GM03348 (cell line): ENCODE measurements at places on chromosomes 7 and 10.

DNA sequence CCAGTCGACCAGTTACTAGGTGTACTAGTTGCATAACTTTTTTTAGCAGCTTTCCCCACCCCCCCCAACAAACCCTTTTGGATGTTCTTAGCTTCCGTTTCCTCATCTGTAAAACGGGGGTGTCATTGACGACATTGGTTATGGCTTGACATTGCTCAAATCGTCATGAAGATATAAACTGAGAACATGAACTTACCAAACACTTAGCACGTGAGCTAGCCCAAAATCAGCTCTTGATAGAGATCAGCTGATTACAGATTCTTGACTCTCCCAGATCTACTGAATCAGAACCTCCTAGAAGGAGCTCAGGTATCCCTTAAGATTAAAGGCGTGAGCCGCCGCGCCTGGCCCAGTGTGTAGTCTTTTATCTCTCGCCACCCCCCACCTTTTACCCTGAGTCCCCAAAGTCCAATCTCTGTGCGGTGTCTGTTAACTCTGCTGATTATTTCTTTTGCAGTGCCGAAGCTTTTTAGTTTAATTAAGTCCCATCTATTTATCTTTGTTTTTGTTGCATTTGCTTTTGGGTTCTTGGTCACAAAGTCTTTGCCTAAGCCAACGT, 1.0 kb upstream of the GNA12 start:
- no peak for DNase-seq

DNA sequence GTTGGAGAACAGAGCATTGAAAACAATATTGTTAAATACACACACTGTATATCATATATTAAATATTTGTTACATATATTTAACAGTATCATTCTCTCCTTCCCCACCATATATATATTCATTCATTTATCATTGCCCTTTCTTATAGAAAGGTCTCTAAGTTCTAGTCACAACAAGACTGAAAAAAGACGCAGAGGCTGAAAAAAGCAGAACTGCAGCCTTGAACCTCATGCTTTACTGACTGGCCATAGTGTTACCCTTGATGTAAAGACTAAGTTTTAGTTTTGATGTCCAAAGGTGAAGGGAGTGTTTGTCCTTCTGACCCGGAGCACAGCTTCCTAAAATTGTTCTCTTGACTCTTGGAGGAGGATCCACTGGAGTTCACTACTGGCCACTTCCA, 247.9 kb downstream of the PTEN start:
- DNase-seq: no peak

DNA sequence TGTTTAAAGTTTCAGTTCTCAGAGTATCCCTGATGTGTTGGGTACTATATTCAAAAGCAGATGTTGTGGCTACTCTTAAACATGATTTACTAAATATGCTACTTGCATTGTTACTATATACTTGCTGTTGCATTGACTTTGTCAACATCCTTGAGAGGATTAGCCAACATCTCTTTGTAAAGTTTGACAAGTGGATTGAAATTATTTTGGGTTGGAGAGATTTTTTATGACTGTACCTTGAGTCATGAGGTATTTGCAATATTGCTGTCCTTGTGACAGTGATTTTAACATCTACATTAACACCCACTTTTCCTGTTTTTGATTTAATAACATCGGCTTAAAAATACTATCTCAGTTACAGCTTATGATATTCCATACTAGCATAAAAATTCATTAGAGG, 31.9 kb downstream of the MRC1 start:
- no peak for DNase-seq

DNA sequence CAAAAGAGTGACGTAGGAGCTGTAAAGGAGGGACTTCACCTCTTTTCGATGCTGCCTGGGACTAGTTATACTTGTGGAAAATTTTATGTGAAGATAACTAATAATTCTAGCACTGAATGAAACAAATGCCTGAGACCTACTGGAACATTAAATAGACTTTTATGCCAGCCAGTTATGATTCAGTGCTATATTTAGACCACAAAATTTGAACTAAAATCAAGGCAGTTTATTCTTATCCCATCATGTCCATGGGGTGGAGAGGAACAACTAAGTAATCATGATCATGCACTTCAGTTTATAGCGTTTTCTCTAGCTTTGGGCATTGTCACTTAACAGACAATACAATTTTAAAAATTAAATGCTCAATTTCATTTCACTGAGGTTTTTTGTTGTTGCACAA, 76.7 kb downstream of the ZEB1 start:
- peak; percentile 22 for DNase-seq

DNA sequence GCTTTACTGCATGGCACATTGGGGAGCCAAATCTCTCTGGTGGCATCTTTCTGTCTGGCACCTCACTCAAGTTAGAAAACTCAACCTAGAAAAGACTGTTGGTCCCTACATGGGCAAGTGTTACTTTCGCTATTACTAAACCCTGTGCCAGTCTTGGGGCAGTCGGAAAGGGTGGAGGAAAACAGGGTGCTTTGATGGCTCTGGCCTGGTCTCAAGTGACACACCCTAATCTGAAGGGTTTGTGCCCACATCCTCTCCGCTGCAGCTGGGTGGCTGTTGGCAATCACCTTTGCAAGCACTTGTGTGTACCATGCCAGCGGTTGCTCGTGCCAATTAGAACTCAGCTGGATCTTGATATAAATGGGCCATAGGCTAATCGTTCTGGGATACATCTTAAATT, 159.8 kb upstream of the ITGB1 start:
- DNase-seq: no peak

DNA sequence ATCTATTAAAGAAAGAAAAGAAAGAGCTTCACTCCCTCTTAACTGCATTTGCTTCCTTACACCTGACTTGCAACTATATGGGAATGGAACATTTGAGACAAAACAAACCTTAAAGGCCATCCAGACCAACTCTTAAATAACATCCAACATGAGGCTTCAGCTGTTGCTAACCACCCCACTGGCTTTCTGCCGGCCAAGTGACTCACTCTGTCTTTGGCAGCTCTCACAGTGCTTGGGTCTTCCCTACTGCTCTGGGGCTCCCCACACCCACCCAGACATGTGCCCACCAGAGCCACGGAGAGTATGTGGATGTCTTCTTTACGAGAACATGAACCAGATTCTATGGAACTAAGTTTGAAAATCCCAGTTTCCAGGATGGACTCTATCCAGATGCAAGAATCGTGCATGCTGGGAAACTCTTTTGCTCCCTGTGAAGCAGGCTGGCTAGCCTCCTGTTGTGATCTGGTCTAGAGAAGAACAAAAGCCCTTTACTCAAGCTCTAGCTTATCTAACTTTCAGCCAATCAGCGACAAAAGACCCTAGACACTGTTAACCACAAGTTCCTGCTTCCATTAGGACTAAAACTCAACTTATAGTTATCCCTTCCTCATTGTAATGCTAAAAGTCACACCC, 245.7 kb downstream of the TCERG1L start:
- DNase-seq: no peak

- DNase-seq: no peak
Observed at GRCh38 chr7:49855281-49855980, 82.0 kb downstream of the VWC2 start.

GRCh38 chr7:46315891-46316290, 394.8 kb upstream of the IGFBP3 start:
- DNase-seq: peak; percentile 68

DNA sequence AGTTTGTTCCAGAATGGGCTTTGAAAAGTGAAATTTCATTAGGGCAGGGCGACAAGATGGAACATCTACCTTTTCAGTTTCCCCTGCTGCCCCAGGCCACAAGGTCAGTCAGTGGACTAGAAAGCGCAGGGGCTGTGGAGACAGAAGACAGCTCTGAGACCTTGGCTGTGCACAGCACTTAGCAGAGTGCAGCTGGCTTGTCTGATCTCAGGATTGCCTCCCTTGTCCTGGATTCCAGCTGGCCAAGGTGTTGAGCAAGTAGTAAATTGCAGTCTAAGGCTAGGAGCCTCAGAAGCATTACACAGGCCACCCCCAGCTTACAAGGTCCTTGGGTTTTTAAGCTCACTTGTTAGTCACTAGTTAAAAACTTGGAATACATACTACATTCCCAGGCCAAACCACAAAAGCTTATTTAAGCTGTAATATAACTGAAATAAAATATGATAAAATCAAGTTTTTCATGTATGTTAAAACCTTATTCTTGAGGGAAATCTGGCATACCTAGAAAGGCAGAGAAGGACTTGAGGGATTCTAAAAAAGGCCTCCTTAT, 67.3 kb upstream of the NPY start:
- no peak for DNase-seq

DNA sequence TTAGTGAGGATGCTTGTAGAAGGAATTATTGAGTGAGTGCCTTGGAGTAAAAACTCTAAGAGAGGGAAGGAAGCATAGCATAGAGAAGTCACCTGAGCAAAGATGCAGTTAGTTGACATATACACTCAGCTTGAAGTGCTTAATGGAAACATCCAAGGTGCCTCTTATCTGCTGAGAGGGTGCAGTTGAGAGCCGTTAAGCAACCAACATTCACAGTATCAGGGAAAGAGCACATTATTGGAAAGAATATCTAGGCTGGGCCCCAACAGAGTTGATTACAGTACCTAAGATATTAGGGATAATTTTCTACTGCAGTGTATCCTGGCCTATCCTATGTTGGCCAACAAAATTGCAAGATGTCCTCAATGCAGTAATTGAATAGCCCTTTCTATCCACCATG, 302.0 kb downstream of the ETV1 start:
- no peak for DNase-seq

DNA sequence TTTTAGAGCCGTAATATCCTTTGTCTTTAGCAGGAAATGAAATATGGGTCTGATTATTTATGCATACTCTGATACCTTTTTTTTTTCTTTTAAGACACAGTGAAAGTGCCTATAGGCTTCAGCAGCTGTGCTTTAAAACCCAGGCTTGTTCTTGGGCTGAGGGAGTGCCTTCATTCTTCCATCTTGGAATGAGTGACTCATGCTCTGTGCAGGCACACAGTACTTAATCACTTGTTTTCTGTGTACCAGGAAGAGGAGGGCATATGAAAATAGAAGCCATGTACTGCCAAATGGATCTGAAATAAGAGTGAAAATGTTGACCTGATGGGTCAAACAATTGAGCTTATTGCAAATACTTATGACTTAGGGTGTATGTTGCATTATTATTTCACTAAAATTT, 12.0 kb downstream of the INPP5F start:
- DNase-seq: peak; percentile 83

GRCh38 chr10:11242443-11243387, 225.0 kb downstream of the CELF2 start:
- DNase-seq: no peak

DNA sequence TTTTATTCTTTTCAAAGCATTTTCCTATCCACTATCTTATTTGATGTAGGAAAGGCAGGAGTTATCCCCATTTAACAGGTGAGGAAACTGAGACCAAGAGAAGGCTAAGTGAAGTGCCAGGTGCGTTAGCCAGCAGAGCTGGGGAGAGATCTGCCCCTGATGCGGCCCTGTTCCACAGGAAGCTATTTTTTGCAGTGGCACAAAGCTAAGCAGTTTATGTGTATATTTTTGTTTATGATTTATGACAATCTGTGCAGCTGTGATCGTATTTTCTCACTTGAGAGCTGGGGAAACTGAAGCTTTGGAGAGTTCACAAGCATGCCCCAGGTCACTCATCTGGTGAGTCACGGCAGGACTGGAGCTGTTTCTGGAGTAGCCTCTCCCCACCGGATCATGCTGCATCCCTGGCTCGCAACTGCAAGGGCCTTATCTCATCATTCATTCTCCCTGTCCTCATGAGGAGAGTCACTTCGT, 38.8 kb downstream of the SLC29A3 start:
- peak; percentile 25 for DNase-seq

DNA sequence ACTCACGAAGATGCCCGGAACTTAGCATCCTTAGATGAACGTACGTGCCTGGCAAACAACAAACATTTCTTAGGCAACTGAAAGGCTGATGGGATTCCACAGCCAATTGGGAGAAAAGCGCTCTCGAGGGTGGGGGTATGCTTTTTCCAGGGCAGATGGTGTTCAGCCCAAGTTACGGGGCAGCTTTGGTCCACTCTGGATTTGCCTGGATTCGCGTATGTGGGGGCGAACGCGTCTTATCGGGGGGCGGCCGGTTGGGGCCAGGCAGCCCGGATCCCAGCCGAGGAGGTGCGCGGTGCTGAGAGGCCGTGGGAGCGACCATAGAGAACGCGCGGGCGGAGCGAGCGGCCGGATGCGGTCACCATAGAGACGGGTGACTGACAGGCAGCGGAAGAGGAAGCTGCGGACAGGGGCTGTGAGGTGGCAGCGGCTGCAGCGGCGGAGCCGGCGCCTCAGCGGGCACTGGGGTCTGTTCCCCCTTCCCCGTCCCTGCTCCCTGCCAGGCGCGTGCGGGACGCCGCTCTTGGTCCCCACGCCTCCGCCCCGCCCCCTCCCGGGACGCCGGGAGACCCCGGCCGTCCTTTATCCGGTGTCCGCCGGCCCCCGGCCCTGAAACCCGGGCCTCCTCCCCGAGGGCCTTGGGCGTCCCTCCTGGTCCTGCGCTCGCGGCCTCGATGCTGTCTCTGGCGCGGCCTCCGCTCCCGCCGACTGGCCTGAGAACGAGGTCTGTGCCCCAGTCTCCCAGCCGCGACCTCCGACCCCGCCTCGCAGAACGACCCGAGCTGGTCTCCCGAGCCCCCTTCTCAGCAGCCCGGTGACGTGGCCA, at the start of gene CHPF2:
CHPF2 (plus strand) TSS at position 393 of the 826 bp plus-strand sequence. CDS start 1,529 bp downstream, outside the sequence.
- DNase-seq: peak; percentile 97

- no peak for DNase-seq
Observed at GRCh38 chr10:31508882-31509281, 189.9 kb downstream of the ZEB1 start.

DNA sequence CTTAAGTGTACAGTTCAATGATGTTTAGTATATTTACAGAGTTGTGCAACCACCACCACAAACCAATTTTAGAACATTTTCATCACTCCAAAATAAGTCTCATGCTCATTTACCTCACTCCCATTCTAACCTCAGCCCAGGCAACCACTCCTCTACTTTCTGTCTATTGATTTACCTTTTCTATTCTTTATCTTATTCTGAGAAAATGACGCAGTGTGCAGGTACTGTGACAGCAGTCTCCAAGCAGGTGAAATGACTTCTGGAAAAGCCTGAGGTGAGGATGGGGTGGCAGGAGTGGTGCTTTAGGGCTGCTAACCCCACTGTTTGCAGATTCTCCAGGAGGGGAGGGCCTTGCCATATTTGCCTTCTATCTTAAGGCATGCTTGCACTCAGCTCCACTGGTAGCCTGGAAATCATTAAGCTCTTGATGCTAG, 39.5 kb downstream of the GARS1 start:
- no peak for DNase-seq

- DNase-seq: peak; percentile 62
Observed at GRCh38 chr7:40200791-40201190, 66.0 kb downstream of the SUGCT start.

DNA sequence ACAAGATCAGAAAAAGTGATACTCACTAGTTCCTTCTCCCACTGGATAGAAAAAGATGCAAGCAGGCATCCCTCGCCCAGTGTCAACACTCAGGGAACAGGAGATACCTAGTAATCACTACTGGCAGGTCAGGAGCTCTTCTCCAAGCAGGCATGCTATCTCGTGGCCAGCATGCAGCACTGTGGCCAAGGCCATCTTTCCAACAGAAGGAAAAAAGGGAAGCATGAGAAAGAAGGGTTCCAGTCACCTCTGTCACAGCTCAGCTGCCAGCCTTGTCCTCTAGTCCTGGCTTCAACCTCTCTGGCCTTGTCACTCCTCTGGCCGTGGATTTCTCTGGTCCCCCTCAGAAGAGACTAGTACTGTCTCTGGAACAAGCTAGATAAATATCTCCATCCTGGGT, 45.3 kb downstream of the DLG5 start:
- no peak for DNase-seq

GRCh38 chr10:115030483-115031200, 62.5 kb upstream of the ATRNL1 start:
- DNase-seq: no peak
